ENCODE measurements at places on chromosomes 12 and 14.

GRCh38 chr14:33909380-33910084 is 41.3 kb downstream of the EGLN3 start:
- DNase-seq = no peak

- no peak for DNase-seq
Observed at GRCh38 chr12:70982286-70982685, 61.7 kb upstream of the PTPRR start.

DNA sequence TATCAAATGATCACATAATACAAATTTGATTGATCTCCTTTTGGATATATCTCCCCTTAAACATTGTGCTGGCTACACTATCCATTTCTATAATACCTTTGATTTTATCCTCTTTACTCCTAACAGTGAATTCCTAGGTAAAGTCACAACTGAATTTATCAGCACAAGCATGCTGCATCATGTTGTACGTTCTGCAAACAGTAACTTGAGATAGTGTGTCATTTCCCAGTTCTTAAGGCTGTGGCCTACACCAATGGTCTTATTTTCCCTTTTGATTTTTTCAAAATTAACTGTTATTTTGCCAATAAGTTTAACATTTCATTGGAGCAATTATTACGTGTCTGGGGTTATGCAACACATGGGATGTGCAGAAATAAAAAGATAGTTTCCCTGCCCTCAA is 24.8 kb downstream of the PRKCH start:
- no peak for DNase-seq

- DNase-seq = no peak
Observed at GRCh38 chr12:26176725-26177124, 18.6 kb upstream of the SSPN start.

GRCh38 chr14:100476012-100476822 is 111.0 kb downstream of the BEGAIN start:
- DNase-seq = no peak

GRCh38 chr12:101086490-101087135 is 123.4 kb downstream of the SLC5A8 start:
- DNase-seq = no peak

- DNase-seq = no peak
Observed at GRCh38 chr12:14473707-14474287, 93.9 kb downstream of the PLBD1 start.

DNA sequence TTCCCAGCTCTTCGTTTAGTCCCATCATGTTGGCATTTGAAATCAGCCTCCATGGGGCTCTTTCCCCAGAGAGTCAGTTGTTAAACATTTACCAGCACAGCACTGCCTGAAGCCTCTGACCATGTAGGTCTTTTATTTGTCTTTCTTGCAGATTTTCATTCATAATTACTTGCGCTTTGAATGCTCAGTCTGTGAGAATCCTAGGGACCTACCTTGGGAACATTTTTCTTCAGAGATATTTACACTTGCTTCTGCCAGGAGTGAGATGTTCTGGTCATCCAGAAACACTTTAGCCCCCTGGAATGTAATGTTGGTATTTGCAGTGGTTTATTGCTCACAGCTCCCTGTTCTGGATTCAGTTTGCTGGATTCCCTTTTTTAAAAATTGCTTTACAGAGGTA is 41.7 kb downstream of the RPH3A start:
- DNase-seq = no peak

GRCh38 chr14:102392506-102392905 is 29.8 kb downstream of the TECPR2 start:
- DNase-seq = no peak

- no peak for DNase-seq
Observed at GRCh38 chr14:91890291-91890749, 23.0 kb upstream of the TC2N start.

- no peak for DNase-seq
Observed at GRCh38 chr12:19095756-19096480, 33.6 kb upstream of the PLEKHA5 start.

GRCh38 chr12:114392909-114393308 is 13.0 kb downstream of the TBX5 start:
- no peak for DNase-seq

DNA sequence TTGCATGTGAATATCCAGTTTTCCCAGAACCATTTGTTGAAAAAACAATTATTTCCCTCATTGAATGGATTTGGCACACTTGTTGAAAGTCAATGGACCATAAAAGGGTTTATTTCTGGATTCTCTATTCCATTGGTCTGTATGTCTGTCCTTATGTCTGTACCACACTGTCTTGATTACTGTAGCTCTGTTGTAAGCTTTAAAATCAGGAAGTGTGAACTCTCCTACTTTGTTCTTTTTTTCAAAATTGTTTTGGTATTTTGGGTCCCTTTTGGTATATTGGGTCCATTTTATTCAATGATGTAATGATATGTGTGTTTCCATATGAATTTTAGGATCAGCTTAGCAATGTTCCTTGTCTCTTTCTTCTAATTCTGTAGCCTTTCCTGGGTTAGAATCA is 64.8 kb downstream of the PPP2R5C start:
- DNase-seq = no peak

GRCh38 chr12:88225776-88226175 is 83.7 kb downstream of the TMTC3 start:
- no peak for DNase-seq

- DNase-seq = no peak
Observed at GRCh38 chr14:24705840-24706239, 71.8 kb upstream of the GZMB start.

- no peak for DNase-seq
Observed at GRCh38 chr14:53533384-53533970, 380.4 kb upstream of the DDHD1 start.

DNA sequence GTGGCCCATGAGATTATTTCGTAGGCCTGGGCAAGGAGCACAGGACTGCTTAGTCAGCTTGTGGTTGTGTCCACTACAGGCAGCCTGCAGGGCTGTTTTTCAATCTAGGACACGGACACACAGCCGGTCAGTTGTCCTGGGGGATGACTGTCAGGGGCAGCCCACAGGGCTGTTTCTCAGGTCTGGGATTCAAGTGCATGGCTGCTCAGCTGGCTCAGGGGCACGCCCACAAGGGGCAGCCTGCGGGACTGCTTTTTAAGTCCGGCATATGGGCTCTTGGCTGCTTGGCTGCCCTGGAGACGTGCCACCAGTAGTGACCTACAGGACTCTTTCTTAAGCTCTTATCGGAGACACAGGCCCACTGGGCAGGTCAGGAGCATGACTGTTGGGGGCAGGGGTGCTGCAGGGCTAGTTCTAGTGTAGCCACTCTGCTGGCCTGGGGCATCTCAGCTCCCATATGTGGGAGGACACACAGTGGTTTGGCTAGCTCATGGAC is 26.6 kb upstream of the GTF2A1 start:
- DNase-seq = no peak

DNA sequence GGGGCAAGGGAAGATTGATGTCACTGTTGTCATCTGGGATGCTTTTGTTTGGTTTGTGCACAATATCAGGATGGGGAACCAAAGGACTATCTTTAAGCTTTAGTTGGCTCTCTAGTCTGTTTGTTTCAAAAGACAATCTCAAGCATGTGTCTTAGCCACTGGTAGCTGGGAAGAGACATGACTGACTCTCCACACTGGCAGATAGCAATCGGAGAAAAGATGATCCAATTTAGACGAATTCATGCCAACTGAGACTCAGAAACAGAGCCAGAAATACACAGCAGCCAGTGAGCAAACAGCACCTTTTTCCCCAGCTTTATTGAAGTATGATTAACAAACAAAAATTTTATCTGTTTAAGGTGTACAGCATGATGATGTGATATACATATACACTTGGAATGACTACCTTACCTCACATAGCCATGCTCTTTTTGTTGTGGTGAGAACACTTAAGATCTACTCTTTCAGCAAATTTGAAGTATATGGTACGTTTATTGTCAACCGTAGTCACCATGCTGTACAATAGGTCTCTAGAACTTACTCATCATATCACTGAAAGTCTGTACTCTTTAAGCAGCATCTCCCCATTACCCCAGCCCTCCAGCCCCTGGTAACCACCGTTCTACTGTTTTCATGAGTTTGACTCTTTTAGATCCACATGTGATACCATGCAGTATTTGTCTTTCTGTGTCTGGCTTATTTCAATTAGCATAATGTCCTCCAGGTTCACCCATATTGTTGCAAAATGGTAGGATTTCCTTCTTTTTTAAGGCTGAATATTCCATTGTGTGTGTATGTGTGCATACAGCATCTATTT is 50.6 kb downstream of the DUSP16 start:
- DNase-seq = no peak

- DNase-seq = no peak
Observed at GRCh38 chr14:56862836-56863235, 52.6 kb upstream of the OTX2 start.

- no peak for DNase-seq
Observed at GRCh38 chr14:21617614-21618013, 17.1 kb downstream of the OR10G2 start.

DNA sequence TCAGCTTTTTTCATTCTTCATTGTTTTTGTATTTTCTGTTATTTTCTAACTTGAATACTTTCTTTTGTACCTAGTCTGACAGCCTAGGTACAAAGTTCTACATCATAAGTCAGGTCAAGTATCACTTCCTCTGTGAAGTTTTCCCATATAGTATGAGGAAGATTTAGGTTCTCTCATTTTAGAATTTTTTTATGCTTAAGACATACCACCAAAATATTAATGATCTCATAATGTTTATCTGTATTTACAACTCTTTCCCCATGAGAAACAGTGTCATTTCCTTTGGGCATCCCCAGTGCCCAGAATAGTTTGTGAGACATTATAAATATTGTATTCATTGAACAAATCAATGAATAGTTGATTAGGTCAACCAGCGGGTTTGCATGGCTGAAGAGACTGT is 3.1 kb upstream of the ATF7IP start:
- DNase-seq = no peak

DNA sequence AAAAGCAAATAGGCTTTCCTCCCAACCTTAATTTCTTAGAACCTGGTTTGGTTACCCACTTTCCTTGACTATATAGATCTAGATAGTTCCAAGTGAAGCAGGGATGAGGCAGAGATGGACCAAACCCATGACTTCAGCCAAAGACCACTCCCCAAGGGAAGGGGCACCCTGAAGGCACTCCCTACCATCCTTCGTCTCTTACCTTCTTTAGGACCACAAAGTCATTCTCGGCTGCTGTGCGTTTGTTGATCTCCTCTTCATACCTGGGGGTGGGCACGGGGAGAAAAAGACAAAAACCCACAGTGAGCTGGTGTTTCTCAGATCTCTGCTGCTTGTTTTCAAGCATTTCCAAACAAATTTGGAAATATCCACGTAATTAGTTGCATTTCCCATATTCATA is 3.4 kb downstream of the KRT4 start:
- DNase-seq = no peak

- no peak for DNase-seq
Observed at GRCh38 chr14:61710853-61711817, 15.8 kb downstream of the HIF1A start.

- no peak for DNase-seq
Observed at GRCh38 chr12:78384541-78384940, 480.0 kb upstream of the SYT1 start.

GRCh38 chr12:69529021-69529420 is 56.2 kb upstream of the CCT2 start:
- DNase-seq = no peak

- no peak for DNase-seq
Observed at GRCh38 chr14:98144964-98145363, 1127.0 kb downstream of the BCL11B start.

DNA sequence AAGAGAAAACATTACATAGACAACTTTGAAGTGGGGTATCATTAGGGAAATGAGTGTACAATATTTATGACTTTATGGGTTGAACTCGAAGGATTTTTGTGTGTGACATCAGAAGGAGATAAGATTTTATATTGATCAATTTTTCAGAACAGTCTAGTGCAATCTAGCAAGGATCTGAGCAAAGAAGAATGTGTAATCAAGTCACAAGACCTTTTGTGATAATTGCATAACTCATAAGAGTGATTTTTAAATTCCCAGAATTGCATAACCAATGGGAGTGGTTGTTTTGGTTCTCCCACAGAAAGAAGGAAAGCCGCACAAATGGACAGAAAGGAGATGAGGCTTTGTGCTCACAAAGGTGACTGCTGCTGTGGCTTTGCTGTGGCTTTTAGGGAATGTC is 441.8 kb upstream of the FLRT2 start:
- DNase-seq = no peak

DNA sequence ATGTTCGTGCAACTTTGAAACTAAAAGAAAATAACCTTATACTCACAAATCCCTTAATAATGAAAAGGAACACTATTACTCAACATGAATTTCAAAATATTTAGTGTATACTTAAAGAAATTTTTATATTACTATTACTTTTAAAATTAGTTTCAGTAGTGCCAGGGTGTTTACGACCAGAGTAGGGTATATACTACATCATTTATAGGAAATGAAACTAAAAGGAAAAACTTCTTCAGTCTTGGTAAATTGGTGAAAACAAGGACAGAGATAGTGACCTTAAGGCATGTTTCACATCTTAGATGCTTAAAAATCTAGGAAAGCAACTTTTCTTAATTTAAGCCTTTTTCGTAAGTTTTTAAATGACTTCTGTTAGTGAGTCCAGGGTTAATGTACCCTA is 4.5 kb downstream of the USP15 start:
- no peak for DNase-seq

GRCh38 chr14:70811578-70811977 is 2.3 kb upstream of the MAP3K9 start:
- no peak for DNase-seq

DNA sequence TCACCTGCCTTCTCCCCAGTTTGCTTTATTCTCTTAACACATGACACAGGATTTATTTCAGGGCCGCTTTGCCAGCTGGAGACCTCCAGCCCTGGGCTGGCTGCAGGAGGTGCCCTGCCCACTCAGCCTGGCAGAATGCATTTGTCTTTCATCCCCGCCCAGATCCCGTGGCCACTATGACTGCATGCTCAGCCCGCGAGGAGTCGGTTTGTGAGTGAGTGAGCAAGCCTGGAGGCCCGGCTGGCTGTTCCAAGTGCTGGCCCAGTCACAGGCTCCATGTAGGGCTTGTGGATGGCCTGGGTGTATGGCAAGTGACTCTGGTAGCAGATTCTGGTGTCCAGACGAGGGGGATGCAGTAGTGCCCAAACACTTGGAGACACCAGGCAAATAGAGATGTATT is 2.1 kb downstream of the TDP1 start:
- no peak for DNase-seq

GRCh38 chr12:22648668-22649067 is 23.7 kb downstream of the ETNK1 start:
- no peak for DNase-seq

- peak; percentile 66 for DNase-seq
Observed at GRCh38 chr12:75334384-75335030, at the start of gene GLIPR1L1. GLIPR1L1 (plus strand) TSS chr12:75334670; CDS start chr12:75334729, 59 bp downstream.

DNA sequence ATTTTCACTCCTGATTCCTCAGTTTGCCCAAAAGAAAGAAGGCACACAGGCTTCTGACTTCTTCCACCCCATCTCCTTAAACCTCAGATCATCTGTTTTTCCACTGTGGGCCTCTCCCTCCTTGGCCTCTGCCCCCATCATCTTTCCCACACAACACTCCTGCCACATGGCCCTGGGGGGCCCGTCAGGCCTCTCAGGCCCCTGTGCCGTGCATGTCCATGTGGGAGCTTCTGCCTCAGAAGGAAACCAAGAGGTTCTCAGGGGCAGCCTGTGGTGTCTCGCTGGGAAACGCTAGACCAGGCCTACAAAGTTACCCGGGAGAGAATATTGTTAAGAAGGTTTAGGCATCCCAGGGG is 8.0 kb downstream of the KLHL33 start:
- no peak for DNase-seq

- DNase-seq = no peak
Observed at GRCh38 chr12:46354802-46355199, 17.8 kb downstream of the SLC38A2 start.
